ENCODE measurements at places on chromosomes 1 and 21.

- no peak for DNase-seq
Observed at GRCh38 chr1:23864801-23865542, 3.1 kb downstream of the FUCA1 start.

- DNase-seq = no peak
Observed at GRCh38 chr21:42746593-42747275, 93.3 kb downstream of the PDE9A start.

- DNase-seq = no peak
Observed at GRCh38 chr1:37423810-37424209, 50.6 kb upstream of the ZC3H12A start.

- no peak for DNase-seq
Observed at GRCh38 chr1:52603630-52604029, 1.5 kb downstream of the GPX7 start.

DNA sequence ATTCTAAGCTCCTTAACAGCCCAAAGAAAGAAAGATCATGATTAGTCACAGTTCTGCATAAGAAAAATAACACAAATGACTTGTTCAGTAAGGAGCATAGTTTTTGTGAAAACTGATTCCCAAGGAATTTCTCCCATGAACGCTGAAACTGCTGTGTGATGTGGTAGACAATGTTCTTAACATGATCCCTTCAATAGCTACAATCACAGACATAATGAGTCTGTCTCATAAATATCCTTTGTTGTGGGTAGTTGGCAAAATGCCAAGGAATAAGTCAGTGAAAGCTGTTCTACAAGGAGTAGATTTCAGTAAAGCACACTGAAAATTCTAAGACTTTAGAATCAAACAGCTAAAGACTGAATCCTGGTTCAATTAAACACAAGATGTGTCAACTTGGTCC, 404.8 kb downstream of the HLX start:
- peak; percentile 29 for DNase-seq

DNA sequence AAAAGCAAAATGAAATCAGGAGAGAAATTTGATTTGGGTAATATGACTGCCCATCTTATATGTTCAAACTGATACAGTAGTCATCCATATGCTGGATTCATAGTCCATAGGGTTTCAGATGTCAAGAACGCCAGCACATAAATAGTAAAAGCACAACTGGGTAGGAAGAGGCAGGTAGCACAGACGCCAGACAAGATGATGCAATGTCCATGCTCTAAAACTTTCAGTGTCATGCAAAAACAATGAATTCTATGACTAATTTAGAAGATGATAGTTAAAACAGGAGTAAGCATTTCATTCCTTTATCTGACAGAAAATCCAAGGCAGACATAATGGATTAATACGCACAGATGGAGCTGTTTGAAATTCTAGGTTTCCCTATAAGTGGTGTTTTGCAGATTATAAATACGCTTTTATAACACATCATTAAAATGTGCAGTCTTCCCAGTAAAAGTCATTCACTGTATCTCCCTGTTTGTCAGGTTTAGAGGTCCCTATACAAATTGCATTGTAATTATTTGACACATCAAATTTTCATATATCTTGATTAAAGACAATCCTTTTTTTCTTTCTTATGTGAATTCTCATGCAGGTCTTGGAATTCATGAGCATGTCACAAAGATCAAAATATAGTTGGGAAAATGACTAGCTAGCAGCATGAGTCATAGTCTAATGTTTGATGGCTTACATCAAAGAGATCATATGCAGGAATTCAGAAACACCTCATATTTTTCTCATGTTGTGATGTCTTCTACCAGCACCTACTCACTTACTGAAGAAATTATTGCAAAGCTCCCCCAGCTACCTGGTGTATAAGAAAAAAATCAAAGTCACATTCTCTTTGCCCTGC, 139.9 kb downstream of the DSCAM start:
- no peak for DNase-seq

DNA sequence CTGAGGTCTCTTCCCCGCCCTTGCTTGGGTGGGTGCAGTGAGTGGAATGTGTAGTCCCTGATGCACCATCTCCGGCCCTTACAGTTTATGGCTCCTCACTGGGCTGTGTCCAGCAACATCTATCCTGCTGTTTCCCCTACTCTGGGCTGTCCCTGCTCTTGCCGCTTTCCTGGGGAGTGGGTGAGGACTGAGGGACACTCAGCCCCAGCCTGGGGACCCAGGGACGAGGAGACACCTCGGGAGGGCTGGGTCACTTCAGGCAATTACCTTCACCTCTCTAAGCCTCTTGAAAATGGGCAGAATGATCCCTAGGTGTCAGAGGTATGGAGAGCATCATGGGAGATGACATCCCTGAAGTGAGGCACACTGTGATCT, 13.6 kb upstream of the LRP8 start:
- DNase-seq = no peak

DNA sequence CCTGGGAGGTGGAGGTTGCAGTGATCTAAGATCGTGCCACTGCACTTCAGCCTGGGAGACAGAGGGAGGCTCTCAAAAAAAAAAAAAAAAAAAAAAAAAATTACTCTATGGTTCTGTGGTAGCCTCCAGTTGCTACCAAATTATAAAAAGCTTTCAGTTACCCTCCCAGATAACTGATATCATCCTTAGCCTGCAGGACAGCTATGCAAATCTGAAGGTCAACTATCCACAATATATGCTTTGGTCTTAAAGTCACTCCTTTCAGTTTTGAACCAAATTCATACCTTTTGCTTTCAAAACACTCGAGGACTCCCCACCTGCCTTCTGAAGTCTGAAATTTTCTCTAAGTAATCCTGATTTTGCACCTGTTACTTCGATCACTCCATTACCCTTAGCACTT, 3.1 kb downstream of the MIXL1 start:
- DNase-seq = no peak

- no peak for DNase-seq
Observed at GRCh38 chr1:220291580-220291979, 19.3 kb upstream of the RAB3GAP2 start.

- no peak for DNase-seq
Observed at GRCh38 chr1:71835442-71835813, 446.9 kb downstream of the NEGR1 start.

- DNase-seq = no peak
Observed at GRCh38 chr21:43330306-43330881, 96.5 kb downstream of the SIK1 start.

- no peak for DNase-seq
Observed at GRCh38 chr1:173057984-173058383, 7.2 kb upstream of the TNFSF18 start.

GRCh38 chr1:163614361-163614760, 292.6 kb downstream of the NUF2 start:
- DNase-seq = no peak

All from D341Med (cell line).